AG09319 (cell line): ENCODE measurements at places on chromosomes 5 and 9.

DNA sequence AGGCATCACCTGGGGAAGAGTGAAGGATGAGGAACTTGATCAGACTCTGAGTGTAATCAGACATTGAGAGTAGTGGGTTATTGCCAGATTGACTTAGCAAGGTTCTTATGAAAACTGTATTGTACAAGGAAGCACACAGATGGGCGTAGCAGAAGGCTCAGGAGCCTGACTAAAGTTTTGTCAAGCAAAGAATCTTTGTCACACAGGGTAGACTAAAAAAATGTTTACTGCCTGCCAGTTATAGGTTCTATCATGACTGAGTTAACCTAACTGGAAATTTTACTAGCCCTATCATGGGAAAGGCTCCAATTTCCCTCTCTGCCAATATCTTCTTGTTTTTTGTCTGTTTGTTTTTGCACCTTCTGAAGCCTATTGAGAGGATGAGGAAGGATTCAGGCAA, 19.1 kb downstream of the CAMK4 start:
- DNase-seq, result no peak

DNA sequence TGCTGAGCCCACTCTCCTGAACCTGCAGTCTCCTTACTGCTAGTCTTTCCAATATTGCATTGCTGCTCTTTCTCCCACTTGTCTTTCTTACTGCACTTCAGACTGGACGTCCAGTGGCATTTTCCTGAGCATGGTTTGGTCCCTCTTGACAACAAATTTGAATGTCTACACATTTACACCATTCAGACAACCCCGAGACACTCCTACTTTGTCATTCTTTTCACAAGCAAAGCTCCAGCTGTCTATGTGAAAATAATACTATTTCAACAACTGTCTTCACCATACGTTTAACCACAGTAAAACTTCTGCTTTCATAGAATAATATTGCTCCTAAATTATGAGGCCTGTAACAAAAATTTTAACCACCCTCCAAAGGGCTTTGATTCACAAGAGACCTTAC, 10.4 kb upstream of the APTX start:
- DNase-seq, result no peak

DNA sequence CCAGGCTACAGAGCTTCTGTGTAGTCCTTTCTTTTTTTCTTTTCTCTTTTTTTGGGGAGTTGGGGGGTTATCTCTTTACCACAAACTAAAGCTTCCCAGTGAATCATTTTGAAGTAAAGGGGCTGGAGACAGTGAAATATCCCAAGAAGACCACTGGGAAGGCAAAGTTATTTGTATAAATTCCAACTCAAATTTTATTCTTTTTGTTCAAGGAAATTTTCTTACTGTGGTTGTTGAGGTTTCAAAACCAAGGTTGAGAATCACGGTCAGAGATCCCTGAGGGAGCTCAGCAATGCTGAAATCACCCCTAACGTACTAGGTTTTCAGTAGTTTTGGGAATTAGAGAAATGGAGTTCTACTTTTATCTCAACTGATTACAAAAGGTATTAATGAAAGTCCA, 175.7 kb downstream of the ARHGEF28 start:
- no peak for DNase-seq

DNA sequence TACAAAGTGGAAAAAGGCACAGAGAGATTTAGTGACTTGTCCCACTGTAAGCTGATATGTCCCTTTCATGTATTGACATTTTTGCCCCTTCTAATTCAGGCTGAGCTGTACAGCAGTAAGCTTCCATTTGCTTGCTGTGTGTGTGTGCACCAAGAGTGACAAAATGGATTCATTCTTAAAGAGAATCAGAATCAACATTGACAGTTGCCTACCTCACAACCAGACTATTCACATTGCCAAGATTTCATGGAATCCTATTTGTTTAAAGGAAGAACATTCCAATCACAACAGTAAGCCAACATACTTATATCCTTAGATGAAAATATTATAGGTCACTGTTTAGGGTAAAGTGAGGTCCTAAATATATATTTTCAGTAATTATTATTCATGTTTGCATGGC, 102.6 kb downstream of the TMEM232 start:
- no peak for DNase-seq

DNA sequence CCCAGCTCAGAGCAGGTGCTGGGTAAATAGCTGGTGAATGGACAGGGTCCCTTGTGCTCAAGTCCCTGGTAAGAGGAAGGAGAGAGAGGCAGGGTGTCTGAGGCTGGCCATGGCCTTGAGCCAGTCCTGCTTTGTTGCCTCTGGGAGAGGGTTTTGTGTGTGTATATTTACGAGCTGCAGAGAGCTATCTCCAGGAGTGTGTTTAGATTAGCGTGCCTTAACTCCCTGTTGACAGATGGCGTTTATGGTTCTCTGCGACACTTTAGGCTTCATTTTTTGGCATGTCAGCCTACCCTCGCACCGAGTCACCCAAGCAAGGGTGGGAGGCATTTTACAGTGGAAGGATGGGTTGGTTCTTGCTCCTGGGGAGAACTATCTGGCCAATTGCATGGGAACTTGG, 22.2 kb downstream of the HMCN2 start:
- no peak for DNase-seq

- DNase-seq, result no peak
Observed at GRCh38 chr9:101626295-101626694, 31.5 kb upstream of the PPP3R2 start.

GRCh38 chr9:117293206-117294114, 121.4 kb downstream of the ASTN2 start:
- DNase-seq, result no peak

- peak; percentile 52 for DNase-seq
Observed at GRCh38 chr9:18666986-18667772, 193.2 kb downstream of the ADAMTSL1 start.

- DNase-seq, result no peak
Observed at GRCh38 chr5:136665331-136665730, 300.0 kb upstream of the TRPC7 start.

- peak; percentile 52 for DNase-seq
Observed at GRCh38 chr5:138148811-138149210, 9.6 kb upstream of the NME5 start.

DNA sequence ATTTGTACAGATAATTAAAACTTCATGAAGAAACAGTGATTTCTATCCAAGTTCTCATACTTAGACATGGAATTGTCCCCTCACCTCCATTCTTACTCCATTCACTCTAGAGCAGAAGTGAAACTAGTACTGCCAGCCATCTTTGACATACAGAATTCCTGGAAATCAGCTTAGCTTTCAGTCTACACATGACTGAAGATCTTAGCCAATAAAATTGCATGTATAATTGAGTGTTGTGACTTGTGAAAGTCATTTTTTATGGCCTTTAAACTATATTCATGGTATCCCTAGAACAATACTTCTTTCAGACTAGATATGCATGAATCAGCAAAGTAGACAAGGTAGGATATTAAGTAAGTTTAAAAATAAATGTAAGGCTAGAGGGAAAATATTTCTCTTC, 705.2 kb upstream of the ZNF608 start:
- no peak for DNase-seq

- no peak for DNase-seq
Observed at GRCh38 chr5:90356622-90357021, 52.9 kb downstream of the CETN3 start.

GRCh38 chr5:310941-311434, 10.5 kb upstream of the AHRR start:
- DNase-seq, result no peak

GRCh38 chr5:673831-674629, 19.1 kb downstream of the TPPP start:
- no peak for DNase-seq

DNA sequence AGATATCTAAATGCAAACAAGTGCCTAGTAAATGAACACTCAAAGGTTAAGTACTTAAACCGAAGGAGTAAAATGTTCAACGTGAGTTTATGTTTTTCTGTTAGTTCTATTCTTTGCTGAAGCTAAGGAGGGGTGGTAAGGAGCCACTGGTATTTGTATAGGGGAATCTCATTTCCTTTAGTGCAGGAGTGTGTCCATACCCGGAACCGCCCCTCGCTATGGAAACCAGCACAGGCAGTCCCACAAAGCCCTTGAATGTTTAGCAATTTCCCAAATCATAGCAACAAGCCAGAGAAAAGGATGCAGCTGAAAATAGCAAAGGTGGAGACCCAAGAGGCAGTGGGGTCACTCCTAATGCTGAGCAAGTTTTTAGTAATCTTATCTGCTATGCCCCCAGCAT, 78.8 kb upstream of the STK32A start:
- DNase-seq, result no peak

GRCh38 chr9:122031157-122031556, 62.0 kb downstream of the TTLL11 start:
- no peak for DNase-seq

DNA sequence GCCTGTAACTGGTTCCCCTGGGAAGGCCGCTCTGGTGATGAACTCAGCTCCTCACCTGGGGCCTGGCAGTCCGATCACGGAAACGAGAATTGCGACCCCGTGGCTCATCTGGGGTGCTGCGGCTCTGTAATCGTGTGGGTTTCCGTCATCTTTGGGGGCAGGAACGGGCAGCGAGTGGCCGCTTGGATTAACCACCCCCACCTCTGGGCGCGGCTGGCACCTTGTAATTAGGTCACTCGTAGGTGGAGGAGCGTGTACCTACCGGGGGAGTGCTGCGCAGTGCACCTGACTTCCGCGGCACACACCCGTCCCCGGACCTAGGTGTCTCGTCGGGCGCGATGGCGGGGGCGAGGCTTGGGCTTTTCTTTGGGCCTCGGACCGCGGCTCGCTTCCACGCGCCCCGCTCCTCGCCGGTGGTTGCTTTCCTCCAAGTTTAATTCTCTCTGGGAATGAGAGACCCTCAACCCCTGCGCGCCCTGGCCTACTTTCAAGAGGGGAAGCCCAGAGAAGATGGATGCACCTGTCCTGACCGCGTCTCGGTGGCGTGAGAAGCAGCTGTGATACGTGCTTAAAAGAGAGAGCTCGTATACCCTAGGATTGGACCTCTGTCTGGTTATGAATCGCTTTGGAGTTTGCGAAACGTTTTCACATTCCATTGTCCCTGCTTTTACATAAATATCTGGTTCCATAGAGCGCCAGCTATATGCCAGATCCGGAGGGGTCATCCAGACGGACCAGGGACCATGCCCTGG, 744 bp upstream of the PPP2CA start:
- no peak for DNase-seq

GRCh38 chr9:113154471-113154870, 3.7 kb downstream of the SLC31A2 start:
- no peak for DNase-seq

DNA sequence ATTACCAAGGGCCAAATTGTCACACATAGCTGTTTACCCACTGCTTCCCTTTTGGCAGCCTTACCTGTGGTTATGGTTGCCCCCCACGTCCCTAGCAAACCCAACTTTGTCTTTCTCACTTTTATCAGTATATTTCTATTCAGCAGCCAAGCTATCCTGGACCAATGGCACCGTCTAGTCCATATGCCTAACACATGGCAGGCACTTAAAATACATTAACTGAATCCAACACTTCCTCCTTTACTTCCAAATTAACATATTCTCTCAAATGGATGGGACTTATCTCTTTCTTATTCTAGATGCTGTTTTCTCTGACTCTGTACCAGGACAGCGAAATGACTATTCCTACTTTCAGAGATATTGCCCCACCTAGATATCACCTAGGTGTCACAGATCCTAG, 50.9 kb upstream of the SLC44A1 start:
- no peak for DNase-seq

DNA sequence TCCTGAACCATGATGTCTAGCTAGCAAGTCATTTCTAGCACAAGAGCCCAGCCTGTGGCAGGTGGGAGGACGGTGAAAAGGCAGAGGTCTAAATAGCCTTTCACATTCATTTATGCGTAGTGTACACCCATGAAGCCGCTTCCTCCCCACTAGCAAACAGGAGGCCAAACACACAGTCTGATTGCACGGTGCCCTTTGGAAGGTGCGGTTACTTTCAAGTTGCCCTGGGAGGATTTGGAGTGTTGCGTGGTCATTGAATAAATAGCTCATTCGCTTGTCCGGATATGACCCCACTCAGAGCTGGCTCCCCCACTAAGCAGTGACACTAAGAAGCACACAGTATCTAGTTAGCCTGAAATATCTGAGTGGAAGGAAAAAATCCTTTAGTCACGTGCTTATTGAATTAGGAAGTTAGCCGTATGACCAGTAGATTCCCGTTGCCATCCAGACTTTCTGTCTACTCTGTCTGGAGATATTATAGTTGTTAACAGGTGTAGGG, 664 bp upstream of the ARSB start:
- DNase-seq, result no peak

DNA sequence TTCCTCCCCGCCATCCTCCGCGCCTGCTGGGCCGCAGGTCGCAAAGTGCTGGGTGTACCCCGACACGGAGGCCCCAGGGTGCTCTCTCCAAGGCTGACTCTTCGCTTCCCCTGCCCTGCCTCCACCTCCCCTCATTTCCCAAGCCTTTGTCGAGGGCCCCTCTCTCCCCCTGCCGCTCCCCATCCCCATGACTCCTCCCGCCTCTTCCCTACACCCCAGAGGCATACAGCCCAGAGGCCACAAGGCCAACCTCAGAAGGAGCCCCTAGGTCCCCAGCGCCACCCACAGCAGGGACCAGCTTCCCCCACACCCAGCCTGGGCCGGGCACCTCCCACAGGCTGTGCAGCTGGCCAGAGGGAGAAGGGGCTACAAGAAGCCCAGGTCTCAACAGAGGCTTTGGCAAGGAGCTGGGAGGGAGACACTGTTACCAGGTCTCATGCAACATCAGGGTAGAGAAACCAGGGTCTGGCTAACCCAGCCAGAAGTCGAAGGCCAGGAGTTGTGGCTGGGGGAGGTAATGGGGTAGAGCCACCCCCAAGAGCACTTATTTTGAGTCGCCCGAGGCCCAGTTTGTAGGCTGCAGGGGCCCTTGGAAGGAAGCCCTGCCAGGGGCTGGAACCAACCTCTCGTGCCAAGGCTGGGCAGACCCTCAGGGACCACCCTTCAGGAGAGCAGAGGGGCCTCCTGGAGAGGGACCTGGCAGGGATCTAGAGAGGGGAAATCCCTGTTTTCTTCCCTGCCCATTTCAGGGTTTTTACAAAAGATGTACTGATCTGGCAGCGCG, 24.5 kb upstream of the SARDH start:
- no peak for DNase-seq

GRCh38 chr5:150158170-150158949, 2.7 kb upstream of the PDGFRB start:
- DNase-seq, result no peak

GRCh38 chr5:69368458-69369339, 621 bp downstream of the AK6 start:
- peak; percentile 1 for DNase-seq

GRCh38 chr9:87513880-87514535, 16.3 kb downstream of the DAPK1 start:
- no peak for DNase-seq

GRCh38 chr9:108297073-108297472, 558.7 kb downstream of the ACTL7B start:
- peak; percentile 88 for DNase-seq

- peak; percentile 84 for DNase-seq
Observed at GRCh38 chr5:135353952-135354721, 44.9 kb downstream of the MACROH2A1 start.

- no peak for DNase-seq
Observed at GRCh38 chr5:164277720-164278119, 772.3 kb downstream of the MAT2B start.

GRCh38 chr5:82673057-82673809, 395.1 kb upstream of the RPS23 start:
- no peak for DNase-seq

- no peak for DNase-seq
Observed at GRCh38 chr5:118270526-118270925, 717.8 kb downstream of the DTWD2 start.

GRCh38 chr9:113600023-113600823, 136.7 kb downstream of the RGS3 start:
- no peak for DNase-seq

- DNase-seq, result no peak
Observed at GRCh38 chr9:96163161-96163560, 138.8 kb downstream of the HSD17B3 start.

GRCh38 chr5:111582993-111583601, 70.8 kb upstream of the STARD4 start:
- peak; percentile 35 for DNase-seq
